BJ (cell line): ENCODE measurements at places on chromosomes 16 and 17. TPM values are rescaled to one million over a fixed set of nuclear protein-coding genes. Genes with fewer than 3 reads are reported as not detected.

The SMIM5 gene
- 0.10 TPM in 1 of 2 replicates, not detected in the other for polyA plus RNA-seq

The NPIPA2 gene
- polyA plus RNA-seq: 0.80 and 1.2 TPM in 2 replicates

The CDYL2 gene
- polyA plus RNA-seq: 0.87 and 1.6 TPM in 2 replicates

The RAMP2 gene
- 1.7 and 2.8 TPM in 2 replicates for polyA plus RNA-seq

The CORO1A gene
- 1.6 and 2.6 TPM in 2 replicates for polyA plus RNA-seq

The RRAD gene
- polyA plus RNA-seq: 1.8 and 3.8 TPM in 2 replicates

The CASKIN1 gene
- 0.01 and 0.02 TPM in 2 replicates for polyA plus RNA-seq

DNA sequence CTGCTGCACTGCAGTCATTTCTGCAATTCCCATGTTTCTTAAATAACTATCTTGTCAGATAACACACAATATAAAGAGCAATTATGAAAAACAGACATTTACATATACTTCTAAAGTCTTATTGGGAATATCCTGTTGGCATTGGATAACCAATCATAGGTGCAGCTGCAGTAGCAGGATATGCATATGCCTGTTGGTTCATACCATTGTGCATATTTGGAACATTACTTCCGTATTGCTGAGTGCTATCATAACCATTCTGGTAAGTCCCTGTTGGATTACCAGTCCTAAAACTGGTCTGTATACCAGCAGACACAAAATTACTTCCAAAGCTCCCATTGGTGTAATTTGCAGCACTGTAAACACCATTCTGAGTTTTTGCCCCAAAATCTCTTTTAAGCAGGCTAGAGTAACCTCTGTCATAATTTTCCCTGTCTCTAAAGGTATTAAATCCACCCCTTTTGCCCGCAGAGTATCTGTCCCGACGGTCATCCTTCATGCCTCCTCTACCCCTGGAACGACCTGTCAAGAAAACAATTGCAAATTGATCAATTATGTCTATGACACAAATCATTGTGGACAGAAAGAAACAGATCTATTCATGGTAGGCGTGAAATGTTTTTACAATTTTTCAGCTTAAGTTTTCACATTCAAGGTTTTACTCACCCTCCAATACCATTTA, 3.1 kb upstream of the POLG2 start:
- no peak for DNase-seq

- no peak for DNase-seq
Observed at GRCh38 chr16:50272111-50272571, 5.8 kb downstream of the ADCY7 start.

GRCh38 chr16:17766012-17766411, 295.3 kb upstream of the XYLT1 start:
- no peak for DNase-seq

GRCh38 chr17:57762452-57763395, 17.6 kb upstream of the CCDC182 start:
- no peak for DNase-seq

GRCh38 chr17:52419229-52419641, 260.7 kb upstream of the CA10 start:
- no peak for DNase-seq

- no peak for DNase-seq
Observed at GRCh38 chr16:3484318-3485096, 10.8 kb downstream of the C16orf90 start.

- no peak for DNase-seq
Observed at GRCh38 chr17:81027038-81027437, 7.9 kb upstream of the BAIAP2 start.

- no peak for DNase-seq
Observed at GRCh38 chr16:2816751-2817339, at the start of gene PRSS21. Gene PRSS21 (plus strand): TSS chr16:2817237. CDS start chr16:2817269, 32 bp downstream.

- no peak for DNase-seq
Observed at GRCh38 chr16:10296956-10297340, 88.9 kb upstream of the ATF7IP2 start.

DNA sequence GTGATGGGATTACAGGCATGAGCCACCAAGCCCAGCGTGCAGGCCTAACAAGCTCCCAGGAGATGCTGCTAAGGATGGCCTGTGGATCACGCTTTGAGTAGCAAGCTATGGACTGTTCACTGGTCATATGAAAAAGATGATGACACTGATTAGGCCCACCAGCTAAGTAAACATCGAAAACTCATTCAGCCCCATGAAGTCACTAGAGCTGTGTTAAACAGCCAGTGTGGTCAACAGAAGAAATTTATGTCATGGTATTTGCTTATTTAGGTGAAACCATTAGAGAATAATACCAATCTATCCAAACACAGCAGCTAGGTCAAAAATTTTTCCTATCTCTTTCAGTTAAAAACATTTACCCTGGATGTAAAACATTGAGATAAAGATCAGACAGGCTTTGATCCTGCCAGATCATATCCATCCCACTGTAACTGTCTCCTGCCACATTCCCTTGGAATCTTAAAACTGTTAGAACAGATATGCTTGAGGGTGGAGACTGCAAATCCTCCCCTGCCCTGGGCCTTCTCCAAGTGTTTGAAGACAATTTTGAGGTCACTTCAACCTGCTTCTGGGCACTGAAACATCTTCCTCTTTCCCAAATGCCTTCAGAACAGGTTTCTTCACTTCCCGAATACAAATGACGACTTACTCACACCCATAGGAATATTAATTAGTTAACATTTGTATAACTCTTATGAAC, 30.9 kb downstream of the HOXB1 start:
- no peak for DNase-seq

- no peak for DNase-seq
Observed at GRCh38 chr17:58757162-58757613, 1.5 kb downstream of the PPM1E start.

DNA sequence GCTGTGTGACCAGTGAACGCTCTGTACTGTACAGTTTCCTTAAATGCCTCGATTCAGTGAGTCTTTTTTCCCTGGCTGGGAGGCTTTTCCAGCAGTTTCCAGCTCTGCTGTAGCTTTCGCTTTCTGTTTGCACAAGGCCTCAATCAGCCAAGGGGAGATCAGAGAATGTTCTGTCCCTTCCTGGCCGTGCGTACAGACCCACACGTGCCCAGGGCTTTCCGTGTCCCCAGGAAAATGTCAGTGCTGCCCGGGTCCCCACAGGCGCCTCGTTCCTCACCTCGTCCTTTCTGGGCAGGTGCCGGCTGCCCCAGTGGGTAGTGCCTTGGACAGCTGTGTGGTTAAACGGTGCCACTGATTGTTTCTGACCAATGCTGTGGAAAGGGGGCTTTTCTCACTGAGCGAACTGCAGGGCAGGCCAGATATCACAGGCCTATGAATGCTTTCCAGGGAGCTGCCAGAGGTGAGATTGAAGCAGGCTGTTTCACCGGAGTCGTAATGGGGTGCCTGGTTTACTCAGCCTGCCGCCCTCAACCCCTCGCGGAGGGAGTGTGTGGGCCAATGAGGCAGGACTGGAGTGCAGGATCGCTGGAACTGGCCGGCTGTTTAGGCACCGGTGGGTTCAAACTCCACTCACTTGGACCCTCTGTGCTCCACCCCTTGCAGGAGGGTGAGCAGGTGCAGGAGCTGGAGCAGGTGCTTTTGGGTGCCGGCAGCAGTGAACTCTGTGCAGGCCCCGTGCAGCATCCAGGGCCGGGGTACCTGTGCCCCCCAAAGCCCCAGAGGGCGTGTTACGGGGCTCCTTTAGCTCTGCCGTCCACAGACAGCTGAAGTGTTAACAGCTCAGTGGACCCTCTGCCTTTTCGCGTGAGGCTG, 44.4 kb downstream of the ZNF778 start:
- no peak for DNase-seq

DNA sequence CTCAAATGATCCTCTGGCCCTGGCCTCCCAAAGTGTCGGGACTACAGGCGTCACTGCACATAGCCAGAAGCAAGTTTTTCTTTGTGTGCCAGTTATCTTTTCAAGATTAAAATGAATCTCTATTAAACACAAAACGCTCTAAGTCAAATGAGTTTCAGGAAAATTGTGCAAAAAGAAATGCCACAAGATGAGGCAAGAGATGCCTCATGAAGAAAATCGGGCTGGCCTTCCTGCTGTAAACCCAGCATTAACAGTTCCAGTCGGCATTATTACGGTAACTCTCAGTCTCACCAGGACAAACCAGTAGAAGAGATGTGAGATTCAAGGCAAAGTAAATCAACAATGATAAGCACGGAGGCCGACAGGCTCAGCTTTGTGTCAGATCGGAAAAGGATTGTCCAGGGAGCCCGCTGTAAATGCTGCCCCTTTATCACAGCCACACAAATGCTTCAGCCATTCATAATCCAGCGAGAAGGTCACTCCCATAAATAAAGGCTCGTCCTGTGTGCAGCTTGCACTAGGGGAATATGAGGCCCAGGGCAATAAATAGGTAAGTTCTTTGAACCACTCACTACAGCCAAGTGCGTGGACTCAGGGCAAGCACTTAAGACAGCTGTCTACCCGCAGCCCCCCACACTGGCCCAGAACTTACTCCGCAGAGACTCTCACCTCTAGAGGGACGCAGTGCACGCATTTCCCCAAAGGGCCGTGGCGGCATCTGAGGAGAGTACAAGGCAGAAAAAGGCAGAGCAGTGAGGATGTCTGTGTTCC, 27.2 kb downstream of the NPLOC4 start:
- no peak for DNase-seq

DNA sequence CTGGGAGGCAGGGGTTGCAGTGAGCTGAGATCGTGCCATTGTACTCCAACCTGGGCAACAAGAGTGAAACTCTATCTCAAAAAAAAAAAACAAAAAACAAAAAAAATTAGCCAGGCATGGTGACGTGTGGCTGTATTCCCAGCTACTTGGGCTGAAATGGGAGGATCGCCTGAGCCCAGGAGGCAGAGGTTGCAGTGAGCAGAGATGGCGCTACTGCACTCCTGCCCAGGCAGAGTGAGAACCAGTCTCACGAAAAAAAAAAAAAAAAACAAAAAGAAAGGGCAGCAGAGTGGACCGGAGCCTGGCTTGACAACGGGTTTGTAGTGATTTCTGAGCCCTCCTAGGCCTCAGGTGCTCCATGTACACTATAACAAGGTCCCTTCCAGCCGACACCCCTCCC, 33.1 kb downstream of the PEMT start:
- no peak for DNase-seq
